Endothelial cell of umbilical vein (primary cell): ENCODE measurements at places on chromosomes 16 and 17. TPM values are rescaled to one million over a fixed set of nuclear protein-coding genes. Genes with fewer than 3 reads are reported as not detected.

The ST6GALNAC1 gene
- total RNA-seq: 0.55 TPM in 1 of 2 replicates, not detected in the other

The GRAPL gene
- total RNA-seq: 52.5 and 55.1 TPM in 2 replicates

The HASPIN gene
- 11.8 and 13.2 TPM in 2 replicates for total RNA-seq

The SIAH1 gene
- total RNA-seq: 19.9 and 21.3 TPM in 2 replicates

The CLDN9 gene
- not detected in 2 replicates for total RNA-seq

The CSHL1 gene
- total RNA-seq: not detected in 2 replicates

The GUCY2D gene
- total RNA-seq: not detected in 2 replicates

The CCL17 gene
- total RNA-seq: not detected in 2 replicates

The HS3ST3A1 gene
- not detected in 2 replicates for total RNA-seq

The ADAM11 gene
- 0.51 and 0.71 TPM in 2 replicates for total RNA-seq

The TP53TG3F gene
- total RNA-seq: not detected in 2 replicates

The ASGR2 gene
- not detected in 2 replicates for total RNA-seq

The TP53TG3C gene
- not detected in 2 replicates for total RNA-seq

The ABCC12 gene
- total RNA-seq: not detected in 2 replicates

The C17orf50 gene
- not detected in 2 replicates for total RNA-seq

The MYH11 gene
- total RNA-seq: not detected in 2 replicates

The CDRT15L2 gene
- total RNA-seq: not detected in 2 replicates

The NAA38 gene
- total RNA-seq: 119 TPM in 2 replicates

The KRTAP1-1 gene
- not detected in 2 replicates for total RNA-seq

The P2RX1 gene
- total RNA-seq: not detected in 2 replicates

The CD19 gene
- not detected in 2 replicates for total RNA-seq

The NUPR1 gene
- total RNA-seq: 1.8 and 4.9 TPM in 2 replicates

The NPIPB2 gene
- total RNA-seq: 11.7 and 15.4 TPM in 2 replicates

The ANKRD40CL gene
- total RNA-seq: not detected in 2 replicates

The SSTR5 gene
- total RNA-seq: 0.24 TPM in 1 of 2 replicates, not detected in the other

The WNT3 gene
- total RNA-seq: 2.0 and 2.1 TPM in 2 replicates

The ALDH3A1 gene
- 1.2 TPM in 2 replicates for total RNA-seq

The GCGR gene
- total RNA-seq: not detected in 2 replicates

The CD300A gene
- total RNA-seq: not detected in 2 replicates

The FAM83G gene
- 10.9 and 11.1 TPM in 2 replicates for total RNA-seq

The CUEDC1 gene
- total RNA-seq: 27.7 and 28.5 TPM in 2 replicates

The PNMT gene
- total RNA-seq: not detected in 2 replicates

The NPIPB9 gene
- 1.7 TPM in 1 of 2 replicates, not detected in the other for total RNA-seq
